ENCODE measurements at places on chromosomes 13 and 19.

DNA sequence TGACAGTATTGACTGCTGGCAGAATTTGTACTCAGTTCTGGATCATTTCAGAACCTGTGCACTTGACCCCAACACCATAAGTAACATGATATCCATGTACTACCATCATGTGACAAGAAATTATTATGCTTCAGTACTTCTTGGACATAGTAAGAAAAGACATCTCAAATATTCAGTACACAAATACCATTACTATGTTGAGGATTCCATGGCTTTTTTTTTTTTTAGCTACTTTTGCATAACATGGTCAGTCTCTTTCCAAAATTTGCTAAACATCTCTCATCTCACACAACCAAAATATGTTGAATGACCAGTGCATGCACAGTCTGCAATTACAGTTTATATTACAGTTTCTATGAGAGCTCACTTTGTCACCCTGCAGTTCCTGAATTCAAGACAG is 85.3 kb downstream of the FLT1 start:
- DNase-seq = no peak

GRCh38 chr19:45442778-45443461 is 19.2 kb upstream of the ERCC1 start:
- peak; percentile 37 for DNase-seq

DNA sequence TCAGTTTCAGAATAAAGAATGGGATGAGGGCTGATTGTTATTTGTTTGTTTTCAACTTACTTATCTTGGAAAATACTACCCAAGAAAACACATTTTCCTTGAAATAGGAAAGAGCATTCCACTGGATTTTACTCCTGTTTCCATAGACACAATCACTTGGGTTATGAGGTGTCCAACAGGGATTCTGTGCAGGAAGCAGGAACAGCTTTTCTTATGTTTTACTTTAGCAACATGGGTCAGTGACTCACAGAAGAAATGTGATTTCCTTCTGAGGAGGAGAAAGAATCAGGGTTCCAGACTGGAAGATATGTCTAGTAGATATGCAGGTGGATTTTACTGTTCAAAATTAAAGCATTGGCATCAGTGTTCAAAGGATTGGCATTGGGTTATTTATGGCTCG is 180.8 kb upstream of the GPC6 start:
- DNase-seq = no peak

DNA sequence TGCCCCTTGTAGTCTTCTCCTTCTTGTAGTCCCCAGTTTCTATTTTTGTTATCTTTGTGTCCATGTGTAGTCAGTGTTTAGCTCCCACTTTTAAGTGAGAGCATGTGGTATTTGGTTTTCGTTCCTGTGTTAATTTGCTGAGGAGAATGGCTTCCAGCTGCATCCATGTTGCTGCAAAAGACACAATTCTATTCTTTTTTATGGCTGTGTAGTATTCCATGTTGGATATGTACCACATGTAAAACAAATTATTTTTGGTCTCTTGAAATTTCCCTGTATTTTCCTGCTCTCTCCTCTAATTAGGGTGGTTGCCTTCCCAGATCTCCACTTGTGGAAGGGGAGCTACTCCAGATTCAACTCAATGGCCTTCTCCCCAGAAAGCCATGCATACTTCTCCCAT is 813.8 kb downstream of the UQCRFS1 start:
- DNase-seq = no peak

GRCh38 chr19:30227012-30227621 is 145.1 kb upstream of the ZNF536 start:
- no peak for DNase-seq

GRCh38 chr13:98919566-98919965 is 58.3 kb downstream of the DOCK9 start:
- no peak for DNase-seq

All from stimulated activated CD8-positive, alpha-beta memory T cell treated with anti-CD3 and anti-CD28 coated beads, Interleukin-7, amount 100 ng/mL, for 48 hours (primary cell).